ENCODE measurements at places on chromosomes 5 and 9. TPM values are rescaled to one million over a fixed set of nuclear protein-coding genes. Genes with fewer than 3 reads are reported as not detected.
A peak's percentile ranks its signal among the peaks of the same experiment; 100 is the strongest.

The LCN2 gene
- total RNA-seq, result not detected

The IL7R gene
- 0.11 TPM for total RNA-seq

The PCDHA1 gene
- 0.07 TPM for total RNA-seq

The BSPRY gene
- total RNA-seq, result not detected

The PTPN3 gene
- 1.3 TPM for total RNA-seq

The RNF183 gene
- total RNA-seq, result not detected

The ANKRD55 gene
- 0.16 TPM for total RNA-seq

The GRK6 gene
- 47.4 TPM for total RNA-seq

The NANS gene
- 40.9 TPM for total RNA-seq

The TTC23L gene
- 2.3 TPM for total RNA-seq

DNA sequence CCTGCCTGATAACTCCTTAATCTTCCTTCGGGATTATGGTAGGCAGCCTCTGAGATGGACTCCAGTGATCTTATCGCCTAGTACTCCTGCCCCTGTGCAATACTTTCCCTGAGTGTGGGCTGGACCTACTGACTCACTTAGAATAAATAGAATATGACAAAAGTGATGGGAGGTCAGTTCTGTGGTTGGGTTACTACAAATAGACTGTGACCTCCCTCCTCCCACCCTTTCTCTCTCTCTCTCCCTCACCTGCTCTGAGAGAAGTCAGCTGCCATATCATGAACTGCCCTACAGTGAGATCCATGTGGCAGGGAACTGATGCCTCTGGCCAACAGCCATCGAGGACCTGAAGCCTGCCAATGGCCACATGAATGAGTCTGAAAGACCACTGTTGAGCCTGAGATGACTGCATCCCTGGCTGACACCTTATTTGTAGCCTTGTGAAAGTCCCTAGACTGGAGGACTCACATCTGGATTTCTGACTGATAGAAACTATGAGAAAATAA lies 31.7 kb downstream of the NRG2 start:
- no peak for DNase-seq

DNA sequence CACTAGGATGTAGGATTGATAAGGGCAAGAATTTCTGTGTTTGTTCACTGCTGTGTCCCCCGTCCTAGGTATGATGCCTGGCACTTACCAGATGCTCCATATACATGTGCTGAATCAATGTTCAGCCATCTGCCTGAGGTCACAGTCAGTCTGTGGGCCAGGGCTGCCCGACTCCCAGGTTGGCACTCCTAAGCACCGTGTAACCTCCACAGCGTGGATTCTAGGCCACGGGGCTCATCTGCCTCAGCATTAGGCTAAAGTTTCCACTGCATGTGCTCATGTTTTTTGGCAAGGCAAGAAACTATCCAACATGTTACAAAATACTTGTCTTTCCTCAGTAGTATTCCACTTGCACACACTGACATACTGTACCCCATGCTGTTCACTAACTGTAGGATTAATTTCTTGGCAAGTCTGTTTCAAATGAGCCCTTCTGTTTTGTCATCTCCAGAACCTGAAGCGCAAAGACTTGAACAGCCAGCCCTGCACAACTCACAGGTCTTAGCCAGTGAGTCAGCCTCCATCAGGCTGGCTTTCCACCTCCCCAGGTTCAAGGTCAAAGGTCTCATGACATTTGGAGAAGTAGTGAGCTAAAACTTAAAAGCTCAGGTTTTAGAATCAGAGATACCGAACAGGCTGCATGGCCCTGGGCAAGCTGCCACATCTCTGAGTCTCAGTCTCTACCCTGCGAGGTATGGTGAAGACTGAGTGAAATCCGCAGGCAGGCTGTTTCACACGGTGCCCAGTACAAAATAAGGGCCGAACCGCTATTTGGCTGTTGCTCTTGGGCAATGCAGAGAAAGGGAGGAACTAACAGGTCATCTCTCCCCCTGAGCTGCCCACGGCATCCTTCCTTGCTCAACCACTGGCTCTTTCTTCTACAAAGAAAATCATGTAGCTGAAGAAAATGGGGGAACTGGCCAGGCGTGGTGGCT lies 7.2 kb downstream of the TOR1A start:
- no peak for DNase-seq

DNA sequence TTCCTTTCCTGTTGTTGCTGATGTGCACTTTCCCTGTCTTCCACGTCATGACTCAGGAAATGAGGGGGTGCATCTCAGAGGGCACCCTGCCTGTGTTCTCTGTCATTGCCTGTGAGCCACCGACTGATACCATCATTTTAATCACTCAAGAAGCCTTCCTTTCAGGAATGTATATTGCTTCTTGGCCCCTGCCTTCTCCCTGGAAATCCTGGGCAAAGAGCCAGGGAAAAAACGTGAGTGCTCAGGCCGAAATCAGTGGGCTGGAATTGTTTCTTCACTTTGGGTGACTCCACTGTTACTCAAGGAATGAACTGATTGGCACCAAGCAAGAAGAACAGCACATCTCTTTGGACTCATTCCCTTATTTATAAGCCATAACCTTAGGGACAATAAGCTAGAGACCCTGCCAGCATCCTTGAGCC lies 126.1 kb downstream of the SNX18 start:
- DNase-seq, result no peak

GRCh38 chr5:122301016-122301415 lies 11.0 kb upstream of the SNCAIP start:
- no peak for DNase-seq

DNA sequence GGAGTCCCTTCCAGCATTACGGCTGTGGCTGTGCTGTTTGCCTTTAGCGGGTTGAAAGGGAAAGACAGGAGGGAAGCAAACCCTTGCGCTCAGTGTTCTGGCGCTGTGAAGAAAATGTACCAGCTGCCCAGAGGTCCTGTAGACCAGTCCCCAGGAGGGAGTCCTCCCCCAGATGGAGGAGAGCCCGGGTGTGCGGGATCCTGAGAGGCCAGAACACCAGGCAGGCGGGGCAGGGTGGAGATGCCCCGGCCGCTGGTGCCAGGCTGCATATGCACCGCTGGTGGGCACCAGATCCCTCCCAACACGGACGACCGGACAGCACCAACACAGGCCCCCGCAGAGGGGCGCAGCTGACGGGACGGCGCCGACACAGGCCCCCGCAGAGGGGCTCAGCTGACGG lies 37.2 kb upstream of the SLC9A3 start:
- DNase-seq, result no peak

DNA sequence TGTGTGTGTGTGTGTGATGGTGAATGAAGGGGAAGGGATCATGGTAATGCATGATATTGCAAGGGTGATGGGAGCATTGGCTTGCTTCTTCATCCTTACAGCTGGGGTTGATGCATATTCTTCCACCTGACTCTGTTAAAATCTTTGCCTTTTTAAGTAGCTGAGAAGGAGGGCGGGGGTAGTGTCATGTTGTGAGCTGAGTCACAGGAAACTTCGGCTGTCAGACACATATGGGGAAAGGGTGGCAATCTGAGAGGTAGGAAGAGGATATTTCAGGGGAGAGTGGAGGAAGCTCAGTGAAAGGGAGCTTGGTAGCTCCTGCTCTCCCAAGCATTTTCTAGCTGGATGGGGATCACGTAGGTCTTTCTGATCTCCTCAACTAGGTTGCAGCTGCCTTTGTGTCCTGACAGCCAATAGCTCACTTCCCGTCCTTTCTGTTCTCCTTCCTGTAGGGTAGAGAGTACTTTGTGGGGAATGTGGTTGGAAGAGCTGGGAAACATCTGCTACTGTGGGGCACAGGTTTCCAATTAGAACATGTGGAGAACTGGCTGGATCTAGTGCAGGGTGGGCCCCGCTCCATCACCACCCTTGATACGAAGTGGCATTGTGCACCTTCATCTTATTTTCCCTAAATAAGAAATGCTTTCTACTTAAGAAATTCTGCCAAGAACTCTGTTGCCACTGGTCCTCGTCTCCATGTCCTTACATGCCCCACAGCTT lies 18.1 kb upstream of the CLK4 start:
- no peak for DNase-seq

- no peak for DNase-seq
Observed at GRCh38 chr9:20504930-20505329, 117.4 kb downstream of the MLLT3 start.

- DNase-seq, result no peak
Observed at GRCh38 chr9:13661014-13661413, 381.5 kb upstream of the MPDZ start.

- no peak for DNase-seq
Observed at GRCh38 chr9:107542411-107543157, 53.0 kb upstream of the KLF4 start.

DNA sequence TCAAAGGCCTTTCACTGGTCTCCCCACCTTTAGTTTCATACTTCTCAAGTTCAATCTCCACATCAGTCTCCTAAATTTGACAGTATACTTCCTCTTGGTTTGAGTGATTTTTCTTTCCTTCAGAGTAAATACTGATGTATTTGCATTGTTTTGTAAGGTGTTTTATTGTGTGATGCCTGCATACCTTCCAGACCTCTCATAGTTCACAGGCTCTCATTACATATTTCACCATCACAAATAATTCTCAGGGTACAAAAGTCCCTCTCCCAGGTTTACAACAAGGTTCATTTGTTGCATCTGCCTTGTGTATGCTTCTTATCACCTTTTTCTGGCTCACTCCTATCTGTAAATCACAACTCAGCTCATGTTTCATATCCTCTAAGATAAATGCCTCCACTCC lies 22.2 kb upstream of the TUSC1 start:
- no peak for DNase-seq

DNA sequence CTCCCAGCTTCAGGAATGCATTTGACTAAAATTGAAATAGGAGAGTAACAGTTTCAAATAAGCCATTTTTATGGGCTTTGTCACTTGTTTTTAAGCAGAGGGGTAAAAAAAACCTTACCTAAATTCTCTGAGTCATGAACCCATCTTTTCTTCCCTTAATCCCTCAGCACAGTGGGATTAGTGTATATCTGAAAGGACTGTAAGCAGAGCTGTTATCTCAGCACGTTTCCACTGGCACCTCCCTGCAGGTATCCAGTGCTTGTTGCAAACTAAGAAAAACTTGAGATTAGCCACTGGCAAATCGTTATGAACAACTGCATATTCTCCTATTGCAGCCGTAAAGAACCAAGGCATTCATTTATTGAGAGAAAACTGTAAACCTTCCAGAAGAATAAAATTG lies 872.7 kb downstream of the EFNA5 start:
- no peak for DNase-seq

DNA sequence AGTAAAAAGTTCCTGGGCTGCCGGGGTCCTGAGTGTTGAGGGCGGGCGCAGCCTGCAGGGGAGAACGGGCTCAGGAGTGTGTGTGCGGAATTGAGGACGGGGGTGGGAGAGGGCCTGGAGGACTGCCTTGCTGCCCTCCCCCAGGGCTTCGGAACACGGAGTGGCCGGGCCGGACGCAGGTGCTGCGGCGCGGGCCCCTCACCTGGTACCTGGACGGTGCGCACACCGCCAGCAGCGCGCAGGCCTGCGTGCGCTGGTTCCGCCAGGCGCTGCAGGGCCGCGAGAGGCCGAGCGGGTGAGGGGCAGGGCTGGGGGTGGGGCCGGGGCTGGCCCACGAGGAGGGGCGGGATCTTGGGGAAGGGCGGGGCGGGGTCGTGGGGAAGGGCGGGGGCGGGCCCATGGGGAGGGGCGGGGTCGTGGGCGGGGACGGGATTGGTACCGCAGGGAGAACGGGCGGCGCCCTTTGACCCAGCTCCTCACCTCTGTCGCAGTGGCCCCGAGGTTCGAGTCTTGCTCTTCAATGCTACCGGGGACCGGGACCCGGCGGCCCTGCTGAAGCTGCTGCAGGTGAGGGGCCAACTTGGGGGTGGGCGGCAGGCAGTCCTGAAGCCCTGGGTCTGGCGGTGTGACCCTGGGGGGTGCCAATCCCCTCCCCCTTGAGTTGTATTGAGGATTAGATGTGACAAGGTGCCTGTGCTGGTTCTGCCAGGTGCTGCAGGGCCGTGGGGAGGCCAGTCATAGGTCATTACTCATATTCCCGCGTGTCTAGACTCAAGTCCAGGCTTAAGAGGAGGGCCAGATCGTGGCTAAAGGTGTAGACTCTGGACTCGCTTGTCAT lies 7.1 kb downstream of the FPGS start:
- peak; percentile 29 for DNase-seq

DNA sequence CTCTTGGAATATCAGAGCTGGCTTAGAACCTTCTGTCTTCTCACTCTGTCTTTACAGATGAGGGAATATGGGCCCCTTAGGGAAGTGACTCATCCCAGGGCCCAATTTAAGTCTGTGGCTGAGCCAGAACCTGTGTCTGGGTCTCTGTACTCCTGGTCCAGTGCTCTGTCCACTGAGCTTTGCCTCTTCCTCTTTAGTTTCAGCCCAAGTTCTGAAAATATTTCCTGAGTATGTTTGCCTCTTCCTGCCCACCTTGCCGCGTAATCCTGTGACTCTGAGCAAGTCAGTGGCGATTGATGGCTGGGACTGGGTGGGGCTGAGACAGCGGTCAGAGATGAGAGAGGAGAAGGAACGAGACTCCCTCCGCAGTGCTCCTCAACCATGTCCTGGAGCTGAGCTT lies 7.8 kb downstream of the IER5L start:
- no peak for DNase-seq

GRCh38 chr5:54608423-54609085 lies 91.0 kb downstream of the SNX18 start:
- no peak for DNase-seq

DNA sequence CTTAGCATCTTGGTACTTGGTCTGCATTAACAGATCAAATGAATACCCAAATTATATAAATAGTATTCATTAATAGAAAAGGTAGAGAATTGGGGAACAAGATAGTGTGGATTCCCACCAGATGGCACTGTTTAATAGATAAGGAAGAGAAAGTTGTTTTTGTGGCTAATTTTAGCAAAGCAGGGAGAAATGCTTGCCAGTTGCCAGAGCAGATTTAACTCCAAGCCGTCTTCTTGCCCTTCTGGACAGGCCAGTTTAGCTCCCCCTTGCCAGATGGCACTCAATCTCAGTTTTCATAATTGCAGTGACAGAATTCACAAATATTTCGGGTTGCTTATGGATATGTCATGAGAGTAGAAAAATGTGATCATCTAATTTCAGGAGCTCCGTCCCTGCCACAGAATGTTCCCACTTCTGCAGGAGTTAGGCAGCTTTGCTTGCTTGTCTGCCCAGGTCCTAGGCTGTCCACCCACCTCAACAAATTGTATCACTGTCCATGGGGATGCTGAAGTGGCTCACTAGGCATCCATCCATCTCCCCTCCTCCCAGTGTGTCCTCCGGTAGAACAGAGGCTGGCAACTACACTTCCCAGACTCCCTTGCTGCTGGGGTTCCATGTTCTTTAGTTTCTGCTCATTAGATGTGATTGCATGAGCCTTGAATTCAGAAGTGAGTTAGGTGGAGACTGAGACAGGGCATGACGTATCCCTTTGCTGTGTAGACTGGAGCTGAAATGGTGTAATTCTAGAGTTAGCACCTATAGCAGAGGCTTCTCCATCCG lies 11.8 kb upstream of the HEXB start:
- DNase-seq, result no peak

GRCh38 chr5:80959768-80960442 lies at the start of gene RASGRF2:
Gene RASGRF2, plus strand, starts transcription at chr5:80960363. Its CDS starts 376 bp downstream, at chr5:80960739.
- DNase-seq, result peak; percentile 25

- DNase-seq, result no peak
Observed at GRCh38 chr5:175484829-175485228, 6.5 kb downstream of the SFXN1 start.
